ENCODE measurements at places on chromosomes 16 and 17.
A peak's percentile ranks its signal among the peaks of the same experiment; 100 is the strongest.

GRCh38 chr16:48903039-48903438, 293.1 kb upstream of the N4BP1 start:
- DNase-seq: no peak

GRCh38 chr16:86928523-86929011, 350.2 kb downstream of the FOXL1 start:
- no peak for DNase-seq

GRCh38 chr17:1244606-1245012, 25.6 kb upstream of the BHLHA9 start:
- DNase-seq: no peak

DNA sequence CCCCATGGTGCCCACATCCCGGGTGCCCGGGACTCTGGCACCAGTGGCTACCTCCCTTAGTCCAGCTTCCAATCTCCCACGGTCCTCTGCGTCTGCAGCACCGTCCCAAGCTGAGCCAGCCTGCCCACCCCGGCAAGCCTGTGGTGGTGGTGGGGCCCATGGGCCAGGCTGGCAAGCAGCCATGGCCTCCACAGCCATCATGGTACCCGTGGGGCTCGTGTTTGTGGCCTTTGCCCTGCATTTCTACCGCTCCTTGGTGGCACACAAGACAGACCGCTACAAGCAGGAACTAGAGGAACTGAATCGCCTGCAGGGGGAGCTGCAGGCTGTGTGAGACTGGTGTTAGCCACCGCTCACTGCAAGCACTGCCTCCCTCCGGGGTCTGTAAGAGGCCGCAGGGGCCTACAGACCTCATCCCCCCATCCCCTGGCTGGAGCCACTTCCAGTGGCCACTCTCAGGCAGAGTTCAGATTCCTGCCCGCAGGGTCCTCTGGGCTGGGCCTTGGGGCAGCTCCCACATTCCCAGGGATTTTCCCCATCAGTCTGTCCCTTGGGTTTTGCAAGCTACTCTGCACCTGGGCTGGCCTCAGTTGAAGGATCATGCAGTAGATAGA, 3.9 kb upstream of the SETD1A start:
- peak; percentile 88 for DNase-seq

DNA sequence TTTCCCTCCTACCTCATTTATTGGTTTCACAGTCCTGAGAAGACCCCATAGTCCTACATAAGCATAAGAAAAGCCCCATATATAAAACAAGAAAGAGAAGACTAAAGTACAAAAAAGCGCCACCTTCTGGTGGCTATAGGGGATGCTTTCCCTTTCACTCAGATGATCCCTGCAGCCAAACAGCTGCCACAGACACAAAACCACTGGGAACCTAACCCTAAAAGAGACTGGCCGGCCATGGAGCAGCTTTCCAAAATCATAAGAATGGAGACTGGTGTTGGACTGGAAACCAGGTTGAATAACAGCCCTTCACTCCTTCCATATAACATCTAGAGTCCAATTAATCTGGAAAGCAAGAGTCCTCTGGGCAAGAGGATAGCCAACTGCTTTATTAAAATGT, 11.4 kb downstream of the DYNC1LI2 start:
- DNase-seq: peak; percentile 79

DNA sequence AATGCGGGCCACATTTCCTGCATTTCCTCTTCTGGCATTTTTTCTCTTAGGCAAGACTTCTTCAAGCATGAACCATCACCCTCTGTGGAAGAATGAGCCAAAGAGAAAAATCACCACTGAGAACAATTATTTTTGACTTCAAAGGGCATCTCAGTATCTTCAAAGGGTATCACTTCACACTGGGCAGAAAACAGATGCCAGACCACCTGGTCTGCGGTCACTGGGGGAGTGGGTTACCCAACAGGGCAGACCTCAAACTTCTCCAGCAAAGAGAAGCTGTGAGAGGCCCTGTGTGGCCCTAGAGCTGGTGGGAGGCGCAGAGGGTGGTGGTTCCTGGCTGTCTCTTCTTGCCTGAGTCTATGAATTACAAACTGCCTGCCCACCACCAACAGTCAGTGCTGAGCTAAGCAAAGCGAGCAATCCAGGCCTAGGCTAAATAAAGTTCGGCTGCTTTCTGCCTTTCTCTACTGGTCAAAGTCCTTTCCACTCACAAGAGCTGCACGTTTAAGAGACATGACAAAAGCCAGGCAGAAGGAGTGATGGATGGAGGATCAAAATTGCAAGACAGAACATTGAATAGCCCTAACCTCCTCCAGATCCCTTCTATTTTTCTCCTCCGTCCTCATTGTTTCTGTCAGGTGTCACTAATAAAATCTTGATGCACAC, 602.7 kb upstream of the CDH5 start:
- no peak for DNase-seq
